Ovary (tissue), 10 donors: ENCODE measurements at places on chromosomes 6 and 20. TPM values are rescaled to one million over a fixed set of nuclear protein-coding genes. Genes with fewer than 3 reads are reported as not detected.

MAFB gene
- total RNA-seq: 8.7 TPM

FNDC1 gene
- total RNA-seq: 1.1 TPM

KHDC1 gene
- 4.6 TPM for total RNA-seq

OPRL1 gene
- total RNA-seq: 0.57 TPM

PLN gene
- 4.8 TPM for total RNA-seq
